ENCODE measurements at places on chromosomes 4 and X.

GRCh38 chrX:149910178-149910695, 19.1 kb upstream of the HSFX4 start:
- no peak for DNase-seq

- DNase-seq, result no peak
Observed at GRCh38 chr4:11783588-11783987, 354.9 kb upstream of the HS3ST1 start.

DNA sequence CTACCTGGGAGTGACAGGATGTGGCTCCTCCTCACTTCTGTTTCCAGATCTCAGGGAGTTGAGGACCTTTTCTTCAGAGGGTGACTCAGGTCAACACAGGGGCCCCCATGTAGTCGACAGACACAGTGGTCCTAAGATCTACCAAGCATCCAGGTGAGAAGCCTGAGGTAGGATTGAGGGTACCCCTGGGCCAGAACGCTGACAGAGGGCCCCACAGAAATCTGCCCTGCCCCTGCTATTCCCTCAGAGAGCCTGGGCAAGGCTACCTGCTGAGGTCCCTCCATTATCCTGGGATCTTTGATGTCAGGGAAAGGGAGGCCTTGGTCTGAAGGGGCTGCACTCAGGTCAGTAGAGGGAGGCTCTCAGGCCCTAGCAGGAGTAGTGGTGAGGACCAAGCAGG, 1.5 kb downstream of the MAGEA12 start:
- no peak for DNase-seq

- no peak for DNase-seq
Observed at GRCh38 chr4:169064296-169064695, 54.2 kb upstream of the CBR4 start.

DNA sequence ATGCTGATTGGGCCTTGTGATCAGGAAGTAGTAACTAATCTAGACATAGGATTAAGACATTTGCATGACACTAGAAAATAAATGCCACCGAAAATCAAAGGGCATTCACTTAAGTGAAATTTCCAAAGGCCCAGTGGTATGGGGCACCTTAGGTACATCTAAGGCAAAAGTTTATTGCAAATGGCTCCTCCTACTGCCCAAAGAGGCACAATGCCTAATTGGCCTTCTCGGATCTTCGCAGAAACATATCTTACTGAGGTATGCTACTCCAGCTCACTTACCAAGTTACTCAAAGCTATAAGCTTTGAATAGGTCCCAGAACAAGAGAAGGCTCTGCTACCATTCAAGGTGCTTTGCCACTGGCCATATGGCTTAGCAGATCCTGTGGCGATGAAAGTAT, 174.8 kb upstream of the CXCL13 start:
- DNase-seq, result no peak

GRCh38 chr4:85555206-85555605, 80.3 kb downstream of the ARHGAP24 start:
- DNase-seq, result no peak

GRCh38 chrX:38170556-38170955, 50.1 kb downstream of the SRPX start:
- no peak for DNase-seq

DNA sequence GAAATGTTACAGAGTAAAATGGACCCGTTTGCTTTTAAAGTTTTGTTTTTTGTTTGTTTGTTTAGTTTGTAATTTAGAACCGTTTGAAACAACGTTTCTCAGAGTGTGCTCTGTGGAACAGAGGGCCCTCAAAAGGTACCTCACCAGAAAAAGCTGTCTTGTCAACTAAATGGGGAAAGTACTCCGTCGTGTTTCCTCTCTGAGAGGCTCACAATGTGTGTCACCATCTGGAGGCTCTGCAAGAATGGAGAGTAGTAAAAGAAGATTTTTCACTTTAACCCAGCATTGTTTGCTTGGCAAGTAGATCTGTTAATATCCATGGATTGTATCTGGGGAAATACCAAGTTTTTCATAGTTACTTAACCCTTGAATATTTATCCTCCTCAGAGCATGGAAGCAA, 1.5 kb upstream of the ENPEP start:
- DNase-seq, result no peak

- no peak for DNase-seq
Observed at GRCh38 chr4:39456946-39457763, 1.6 kb downstream of the RPL9 start.

- DNase-seq, result no peak
Observed at GRCh38 chr4:28523681-28524190, 1663.1 kb downstream of the STIM2 start.

- no peak for DNase-seq
Observed at GRCh38 chr4:186095406-186095805, 9.1 kb upstream of the FAM149A start.

DNA sequence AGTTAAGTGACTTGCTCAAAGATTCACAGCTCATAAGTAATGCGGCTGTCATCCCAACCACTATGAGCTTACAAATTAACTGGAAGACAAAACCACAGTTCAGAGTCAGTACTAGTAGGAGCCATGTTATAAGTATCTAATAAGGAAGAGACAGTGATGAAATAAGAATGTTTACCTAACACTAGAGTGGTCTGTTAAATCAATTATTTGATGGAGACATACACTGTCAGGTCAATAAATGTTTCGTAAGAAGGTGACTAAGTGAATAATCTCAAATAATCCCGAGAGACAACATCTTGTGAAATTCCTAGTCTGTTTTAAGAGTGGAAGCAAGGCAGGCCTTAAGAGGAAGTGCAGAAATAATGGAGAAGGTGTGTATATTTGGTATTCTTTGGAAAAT, 25.8 kb upstream of the AMELX start:
- no peak for DNase-seq

GRCh38 chr4:104752337-104752736, 257.6 kb upstream of the CXXC4 start:
- no peak for DNase-seq

DNA sequence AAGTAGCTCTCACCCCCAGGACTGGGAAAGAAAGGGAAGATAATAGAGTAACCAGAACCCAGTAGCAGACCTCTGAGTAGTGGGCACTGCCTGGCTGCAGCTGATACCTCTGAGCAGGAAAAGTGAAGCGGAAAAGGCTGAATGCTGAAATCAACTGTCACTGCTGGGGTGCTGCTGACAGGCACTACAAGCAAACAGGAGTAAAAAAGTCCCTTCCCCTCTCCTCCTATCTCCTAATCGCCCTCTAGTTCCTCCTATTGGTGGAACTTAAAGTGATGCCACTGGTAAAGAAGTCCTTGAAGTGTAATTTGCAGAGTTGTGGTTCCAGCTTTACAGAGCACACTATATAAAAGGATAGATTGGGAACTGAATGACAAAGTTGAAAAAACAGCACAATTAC, 32.8 kb upstream of the GLRB start:
- DNase-seq, result no peak

DNA sequence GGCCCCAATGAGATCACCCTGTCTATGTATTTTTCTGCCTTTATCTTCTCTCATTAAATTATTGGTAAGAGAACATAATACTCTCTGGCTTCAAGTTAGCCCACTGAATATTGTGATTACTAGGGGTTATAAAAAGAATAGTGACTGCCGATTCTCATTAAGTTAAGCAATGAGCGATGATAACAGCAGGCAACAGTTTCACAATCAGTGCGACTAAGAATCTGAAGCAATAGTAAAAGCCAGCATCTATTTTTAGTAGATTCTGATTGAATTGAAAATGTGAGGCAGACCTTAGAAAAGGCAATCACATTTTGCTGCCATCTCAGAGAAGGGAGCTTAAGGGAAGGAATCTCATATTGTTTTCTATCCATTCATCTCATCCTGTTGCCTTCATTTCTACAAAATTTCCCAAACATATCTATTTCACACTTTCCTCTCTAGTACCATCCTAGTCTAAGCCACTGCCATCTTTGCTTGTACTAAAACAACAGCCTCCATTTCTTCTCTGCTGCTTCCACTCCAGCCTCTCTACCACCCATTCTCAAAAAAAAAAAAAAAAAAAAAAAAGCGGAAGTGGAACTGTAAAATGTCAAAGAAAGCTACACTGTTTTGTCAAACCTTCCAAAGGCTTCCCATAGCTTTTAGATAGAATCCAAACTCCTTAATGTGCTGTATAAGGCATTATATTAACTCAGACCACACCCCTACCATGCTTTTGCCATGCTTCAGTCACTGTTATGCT, 17.4 kb downstream of the GABRA4 start:
- no peak for DNase-seq

GRCh38 chr4:113411496-113411938, 350.0 kb downstream of the CAMK2D start:
- no peak for DNase-seq

- DNase-seq, result no peak
Observed at GRCh38 chrX:54452920-54453319, 12.7 kb downstream of the TSR2 start.

DNA sequence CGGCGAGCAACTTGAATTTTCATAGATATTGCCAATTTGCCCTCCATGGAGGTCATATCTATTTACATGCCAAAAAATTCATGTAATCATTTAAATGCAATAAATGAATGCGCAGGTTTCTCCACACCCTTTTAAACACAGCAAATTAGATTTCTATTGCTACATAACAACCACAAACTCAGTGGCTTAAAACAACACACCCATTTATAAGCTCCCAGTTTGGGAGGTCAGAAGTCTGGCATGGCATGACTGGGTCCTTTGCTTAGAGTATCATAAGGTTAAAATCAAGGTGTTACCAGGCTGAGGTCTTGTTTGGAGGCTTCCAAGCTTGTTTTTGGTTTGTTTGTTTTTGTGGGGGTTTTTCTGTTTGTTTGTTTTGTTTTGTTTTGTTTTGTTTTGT, 49.9 kb upstream of the NYX start:
- no peak for DNase-seq

- no peak for DNase-seq
Observed at GRCh38 chrX:155632431-155633100, 19.8 kb upstream of the TMLHE start.

DNA sequence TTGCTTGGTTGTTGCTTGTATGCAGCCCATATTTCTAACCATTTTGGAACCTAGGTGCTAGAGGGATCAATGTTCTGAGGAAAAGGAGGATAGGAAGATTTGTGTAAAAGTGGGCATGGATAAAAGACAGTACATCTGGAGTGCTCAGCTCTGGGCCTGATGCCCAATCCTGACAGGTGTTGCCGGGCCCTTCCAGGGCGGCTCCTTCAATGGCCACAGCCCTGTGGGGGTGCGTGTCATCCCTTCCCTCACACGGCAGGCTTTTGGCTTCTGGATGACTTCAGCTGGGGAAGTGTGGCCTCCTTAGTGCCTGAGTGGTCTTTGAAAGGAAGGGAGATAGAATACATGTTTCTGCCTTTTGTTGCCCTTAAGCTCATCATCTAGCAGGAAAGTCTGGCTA, 47.2 kb downstream of the NELFA start:
- no peak for DNase-seq

- DNase-seq, result no peak
Observed at GRCh38 chr4:75634951-75635350, 4.6 kb upstream of the CDKL2 start.
